Stimulated activated CD4-positive, alpha-beta T cell treated with anti-CD3 and anti-CD28 coated beads, Interleukin-2, amount 100 ng/mL, for 24 hours (primary cell): ENCODE measurements at places on chromosomes 2 and 18.

- DNase-seq, result no peak
These were observed 310.8 kb downstream of the TGIF1 start for GRCh38 chr18:3760741-3761140.

- DNase-seq, result no peak
These were observed 328 bp upstream of the PASK start for GRCh38 chr2:241149675-241149924.

DNA sequence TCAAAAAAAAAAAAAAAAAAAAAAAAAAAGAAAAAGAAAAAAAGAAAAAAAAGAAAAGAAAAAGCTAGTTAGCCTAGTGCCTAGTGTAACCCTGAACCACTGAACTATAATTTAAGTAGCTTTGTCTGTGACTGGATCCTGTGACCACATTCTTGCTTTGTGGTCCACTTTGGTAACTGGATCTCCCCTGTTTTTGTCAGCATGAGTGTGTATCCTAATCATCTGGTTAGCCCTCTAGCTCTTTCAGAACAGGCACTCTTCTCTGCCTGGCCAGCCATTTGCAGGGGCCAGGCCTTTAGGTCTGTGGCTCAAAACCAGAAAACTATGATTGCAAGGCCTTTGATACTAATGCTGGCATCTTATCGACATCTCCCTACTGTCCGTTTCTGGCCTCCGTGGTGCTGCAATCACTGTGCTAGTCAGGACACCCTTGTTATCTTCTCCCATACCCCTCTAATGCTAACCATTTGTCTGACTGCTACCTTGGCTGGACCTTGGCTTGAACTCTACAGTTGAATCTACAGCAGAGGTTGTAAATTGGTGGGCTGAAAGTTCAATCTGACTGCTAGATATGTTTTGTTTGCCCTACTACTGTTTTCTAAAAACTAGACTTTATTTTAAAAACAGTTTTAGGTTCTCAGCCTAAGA lies 40.5 kb downstream of the RBKS start:
- no peak for DNase-seq

GRCh38 chr2:221541131-221541735 lies 30.9 kb downstream of the EPHA4 start:
- DNase-seq, result no peak

GRCh38 chr2:128439791-128440665 lies 121.4 kb upstream of the HS6ST1 start:
- no peak for DNase-seq

DNA sequence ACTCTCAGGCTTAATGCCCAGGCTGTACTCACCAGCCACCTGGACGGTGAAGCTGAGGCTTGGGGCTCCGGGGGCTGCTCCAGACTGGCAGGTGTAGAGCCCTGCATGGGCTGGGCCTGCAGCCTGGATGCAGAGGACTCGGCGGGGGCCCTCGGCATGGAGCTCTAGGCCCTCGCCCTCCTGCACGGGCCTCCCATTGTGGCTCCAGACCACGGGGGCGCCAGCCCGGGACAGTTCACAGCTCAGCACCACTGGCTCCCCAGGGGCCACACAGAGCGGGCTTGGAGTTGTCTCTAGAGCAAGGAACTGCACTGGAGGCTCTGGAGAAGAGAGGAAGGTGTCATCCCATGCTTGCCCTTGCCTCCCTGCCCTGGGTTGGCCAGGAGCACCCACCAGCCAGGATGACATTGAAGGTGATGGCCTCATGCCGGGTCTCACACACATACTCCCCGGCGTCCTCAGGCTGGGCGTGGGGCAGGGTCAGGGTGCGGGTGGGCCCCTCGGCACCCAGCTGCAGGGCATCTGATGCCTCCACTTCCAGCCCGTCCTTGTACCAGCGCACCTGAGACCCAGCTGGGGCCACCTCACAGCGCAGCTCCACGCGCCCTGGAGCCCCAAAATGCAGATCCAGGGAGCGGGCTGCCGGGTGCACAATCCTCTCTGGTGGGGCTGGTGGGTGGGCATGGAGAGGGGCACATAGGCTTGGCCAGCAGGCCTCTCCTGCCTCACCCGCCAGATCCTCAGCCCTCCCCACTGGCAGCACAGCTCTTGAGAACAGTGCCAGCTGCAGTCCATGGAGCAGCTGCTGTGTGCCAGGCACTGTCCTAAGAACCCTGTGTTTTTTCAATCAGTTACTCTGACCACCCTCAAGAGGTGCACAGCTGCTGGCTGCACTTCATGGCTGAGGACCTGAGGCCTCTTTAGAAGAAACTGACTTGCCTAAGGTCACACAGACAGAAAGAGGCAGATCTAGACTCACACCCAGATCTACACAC lies 13.3 kb downstream of the OBSL1 start:
- no peak for DNase-seq

DNA sequence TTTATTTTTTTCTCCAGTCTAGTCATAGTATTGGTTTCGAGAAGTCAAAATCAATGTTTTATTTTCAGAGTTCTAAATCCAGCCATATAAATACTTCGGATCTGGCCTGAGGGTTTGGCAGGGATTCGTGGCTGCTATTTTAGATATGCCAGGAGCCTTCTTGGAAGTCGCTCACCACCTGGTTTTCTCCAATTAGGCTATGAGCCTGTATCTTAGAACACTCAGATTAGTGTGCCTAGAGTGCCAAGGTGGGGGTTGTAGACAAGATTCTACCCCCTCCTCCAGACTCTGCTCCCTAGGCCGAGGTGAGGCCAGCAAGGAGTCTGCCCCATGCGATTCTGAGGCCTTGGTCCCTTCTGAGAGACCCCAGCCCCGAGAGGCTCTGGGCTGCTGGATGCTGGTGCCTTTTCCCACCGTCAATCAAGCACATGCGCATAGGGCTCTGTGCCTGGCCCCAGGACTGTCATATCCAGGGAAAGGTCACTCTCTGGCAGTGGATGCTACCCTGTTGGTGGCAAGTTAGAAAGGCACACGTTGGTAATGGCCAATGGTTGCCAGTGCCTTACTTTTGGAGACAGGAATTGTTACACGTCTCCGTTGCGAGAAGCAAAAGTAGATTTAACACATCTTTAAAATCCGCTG lies 197.1 kb downstream of the AGAP1 start:
- DNase-seq, result no peak
